ENCODE measurements at places on chromosomes 12 and 14.
A peak's percentile ranks its signal among the peaks of the same experiment; 100 is the strongest.

- peak; percentile 89 for DNase-seq
These were observed 21.0 kb upstream of the CHFR start for GRCh38 chr12:132908145-132909029.

GRCh38 chr14:51507511-51507905 lies 144.2 kb upstream of the FRMD6 start:
- DNase-seq, result peak; percentile 96

DNA sequence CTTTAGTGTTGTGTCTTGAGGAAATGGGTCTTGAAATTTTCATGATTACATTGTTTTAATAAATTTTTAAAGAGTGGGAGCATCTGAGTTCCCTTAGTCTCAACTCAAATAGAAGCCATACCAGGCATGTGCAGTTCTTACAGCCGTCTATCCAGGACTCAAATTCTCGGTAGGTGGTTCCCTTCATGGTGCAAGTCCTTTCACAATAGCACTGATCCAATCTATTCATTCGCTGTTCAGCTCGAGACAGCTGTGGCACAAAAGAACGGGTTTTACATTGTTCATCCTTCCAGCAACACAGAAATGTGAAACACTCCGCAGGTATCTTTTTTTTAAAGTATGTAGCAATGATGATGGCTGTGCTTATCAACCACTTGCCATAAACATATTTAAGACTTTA lies 100.2 kb downstream of the NELL2 start:
- DNase-seq, result no peak

DNA sequence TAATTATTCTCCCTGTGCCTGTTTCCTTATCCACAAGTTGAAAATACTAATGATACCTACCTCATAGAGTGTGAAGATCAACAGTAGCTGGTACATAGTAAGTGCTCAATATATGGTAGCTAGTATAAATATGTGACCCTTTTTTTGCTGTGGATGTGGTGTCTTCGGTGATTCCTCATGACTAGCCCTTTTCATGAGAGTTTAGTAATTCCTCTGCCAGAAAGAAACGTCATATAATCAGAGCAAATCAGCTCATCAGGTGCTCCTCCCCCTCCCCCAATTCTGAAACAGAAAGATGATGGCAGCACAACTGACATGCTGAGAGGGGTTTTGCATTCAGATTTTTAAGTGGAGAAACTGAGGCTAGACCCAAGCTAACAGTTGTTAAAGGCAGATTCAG lies 210.8 kb downstream of the SLC41A2 start:
- DNase-seq, result no peak

GRCh38 chr12:102876883-102877282 lies 40.2 kb downstream of the PAH start:
- no peak for DNase-seq

- DNase-seq, result peak; percentile 24
These were observed 10.3 kb upstream of the FERMT2 start for GRCh38 chr14:52961060-52961639.

GRCh38 chr12:75438059-75438754 lies 42.3 kb upstream of the GLIPR1 start:
- no peak for DNase-seq

DNA sequence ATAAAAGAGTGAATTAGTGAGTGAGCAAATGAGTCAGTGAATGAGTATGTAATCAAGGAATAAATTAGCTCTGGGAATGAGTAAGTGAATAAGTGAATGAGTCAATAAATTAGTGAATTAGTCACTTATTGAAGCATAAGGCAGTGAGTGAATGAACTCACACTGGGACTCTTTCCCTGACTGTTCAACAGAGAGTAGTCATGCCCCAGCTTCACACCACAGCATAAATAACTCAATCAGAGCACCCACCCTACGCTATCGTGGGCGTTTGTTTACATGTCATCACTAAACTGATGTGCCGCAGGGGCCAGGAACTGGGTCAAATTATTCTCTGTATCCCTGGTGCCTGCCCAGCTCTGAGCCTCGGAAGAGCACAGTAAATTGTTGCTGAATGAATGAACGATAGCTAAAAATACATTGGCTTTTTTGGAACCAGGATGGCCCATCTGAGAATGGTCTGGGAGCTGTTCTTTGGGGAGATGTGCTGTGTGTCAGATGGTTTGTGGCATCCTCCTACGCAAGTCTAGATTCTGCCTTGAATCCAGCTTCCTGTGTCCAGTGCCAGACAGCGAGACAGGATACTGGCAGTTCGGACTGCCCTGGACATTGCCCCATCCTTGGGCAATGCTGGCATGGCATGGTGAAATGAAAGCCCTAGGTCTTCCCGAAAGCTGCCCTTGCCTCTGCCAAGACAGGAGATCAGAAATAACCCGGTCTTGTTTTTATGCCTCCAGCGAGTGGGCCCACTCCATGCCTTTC lies 98.0 kb upstream of the RTL1 start:
- DNase-seq, result no peak

DNA sequence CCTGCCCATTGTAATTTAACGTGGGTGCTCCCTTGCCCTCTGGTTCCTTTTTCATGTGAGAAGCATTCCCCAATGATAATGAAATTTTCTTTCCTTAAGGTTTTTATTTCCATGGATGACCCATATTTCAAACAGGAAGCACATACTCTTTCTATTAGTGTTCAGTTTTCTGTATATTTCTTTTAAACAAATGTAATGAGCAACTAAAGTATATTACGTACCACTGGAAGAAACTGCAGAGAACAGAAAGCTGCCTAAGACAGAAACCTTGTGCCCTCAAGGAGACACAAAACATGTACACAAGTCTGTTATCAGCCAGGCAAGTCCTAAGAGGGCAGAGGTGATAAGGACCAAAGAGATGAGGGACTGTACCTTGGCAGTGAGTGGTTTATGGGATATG lies 414.9 kb downstream of the ETNK1 start:
- no peak for DNase-seq

DNA sequence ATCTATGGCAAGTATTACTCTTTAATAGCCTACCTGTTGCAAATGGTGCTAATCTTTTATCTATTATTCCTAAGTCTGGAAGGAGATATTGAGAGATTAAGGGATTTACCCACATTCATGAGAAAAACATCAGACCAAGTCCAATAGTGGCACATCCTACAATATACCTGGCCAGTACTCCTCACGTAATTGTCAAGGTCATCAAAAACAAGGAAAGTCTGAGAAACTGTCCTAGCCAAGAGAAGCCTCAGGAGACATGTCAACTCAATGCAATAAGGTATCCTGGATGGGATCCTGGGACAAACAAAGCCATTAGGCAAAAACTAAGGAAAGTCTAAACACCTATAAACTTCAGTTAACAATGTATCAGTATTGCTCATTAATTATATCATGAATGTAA lies 12.5 kb downstream of the NR2C1 start:
- no peak for DNase-seq

DNA sequence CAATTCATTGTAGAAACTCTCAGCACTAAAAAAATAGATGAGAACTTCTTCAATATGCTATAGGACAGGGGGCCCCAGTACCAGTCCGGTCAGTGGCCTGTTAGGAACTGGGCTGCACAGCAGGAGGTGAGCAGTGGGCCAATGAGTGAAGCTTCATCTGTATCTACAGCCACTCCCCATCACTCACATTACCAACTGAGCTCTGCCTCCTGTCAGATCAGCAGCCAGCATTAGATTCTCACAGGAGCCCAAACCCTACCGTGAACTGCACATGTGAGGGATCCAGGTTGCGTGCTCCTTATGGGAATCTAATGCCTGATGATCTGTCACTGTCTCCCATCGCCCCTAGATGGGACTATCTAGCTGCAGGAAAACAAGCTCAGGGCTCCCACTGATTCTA lies 15.7 kb upstream of the ANO2 start:
- no peak for DNase-seq

GRCh38 chr12:11162502-11162901 lies 8.5 kb upstream of the SMIM10L1 start:
- no peak for DNase-seq

DNA sequence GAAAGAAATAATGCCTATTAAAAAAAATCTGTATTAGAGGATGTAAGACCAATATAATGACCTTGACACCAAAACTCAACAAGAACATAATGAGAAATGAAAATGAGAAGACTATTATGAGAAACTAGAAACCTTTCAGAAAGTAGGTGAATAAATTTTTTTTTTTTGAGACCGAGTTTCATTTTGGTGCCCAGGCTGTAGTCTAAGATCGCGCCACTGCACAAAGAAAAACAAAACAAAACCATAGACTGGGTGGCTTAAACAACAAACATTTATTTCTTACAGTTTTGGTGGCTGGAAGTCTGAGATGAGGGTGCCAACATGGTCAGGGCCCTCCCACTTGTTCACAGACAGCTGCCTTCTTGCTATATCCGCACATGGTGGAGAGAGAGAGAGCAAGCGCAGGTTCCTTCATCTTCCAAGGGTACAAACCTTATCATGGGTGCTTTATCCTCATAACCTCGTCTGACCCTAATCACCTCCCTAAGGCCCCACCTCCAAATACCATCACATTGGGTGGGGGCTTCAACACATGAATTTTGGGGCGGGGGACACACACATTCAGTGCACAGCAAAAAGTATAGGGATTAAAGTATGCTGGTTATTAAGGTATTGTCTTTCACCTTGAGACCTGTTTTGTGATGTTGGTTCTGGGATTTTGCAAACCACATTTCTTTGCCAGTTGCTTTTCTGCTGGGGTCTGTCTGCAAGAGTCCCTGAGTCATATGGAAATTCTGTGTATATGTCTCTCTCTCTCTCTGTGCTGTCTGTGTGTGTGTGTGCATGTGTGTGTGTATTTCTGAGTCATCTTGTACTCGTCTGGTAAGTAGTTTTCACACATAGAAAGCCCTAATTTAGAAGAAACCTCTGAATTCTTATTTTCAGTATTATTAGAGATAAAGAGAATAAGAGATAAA lies 26.2 kb downstream of the ZCRB1 start:
- DNase-seq, result no peak

- no peak for DNase-seq
These were observed 250.4 kb downstream of the ALX1 start for GRCh38 chr12:85530456-85530855.

DNA sequence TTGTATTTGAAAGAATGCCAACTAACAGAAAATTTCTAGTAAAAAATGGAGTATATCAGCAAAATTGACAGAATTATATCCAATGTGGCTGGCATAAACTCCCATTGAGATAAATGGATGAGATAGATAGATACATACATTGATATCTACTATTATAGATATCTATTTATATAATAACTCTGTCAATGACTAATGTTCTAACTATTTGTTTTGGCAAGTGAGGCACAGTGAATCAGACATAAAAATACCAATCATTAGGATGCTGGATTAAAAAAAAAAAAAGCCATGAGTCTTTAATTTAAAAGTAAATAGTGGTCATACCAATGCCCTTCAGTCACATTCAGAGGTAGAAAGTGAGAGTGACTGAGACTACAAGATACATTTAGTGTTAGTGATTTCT lies 33.7 kb upstream of the GLIPR1 start:
- no peak for DNase-seq

GRCh38 chr14:79735121-79735520 lies 476.2 kb downstream of the DIO2 start:
- no peak for DNase-seq

GRCh38 chr12:3319723-3320492 lies 171.1 kb upstream of the PRMT8 start:
- no peak for DNase-seq

DNA sequence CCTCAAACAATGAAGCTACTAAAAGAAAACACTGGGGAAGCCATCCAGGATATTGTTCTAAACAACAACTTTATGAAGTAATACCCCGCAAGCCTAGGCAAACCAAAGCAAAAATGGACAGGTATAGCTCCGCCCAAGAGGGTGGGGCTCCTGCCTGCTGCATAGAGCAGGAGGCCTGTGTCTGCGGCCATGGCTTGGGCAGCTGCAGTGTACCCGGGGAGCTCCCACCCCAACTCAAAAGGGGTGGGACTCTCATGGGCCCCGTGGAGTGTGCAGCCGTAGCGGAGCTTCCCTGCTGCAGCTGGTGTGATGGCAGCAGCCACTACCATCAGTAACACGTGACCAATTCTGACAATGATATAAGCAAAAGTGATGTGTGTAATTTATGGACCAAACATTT lies 264.2 kb upstream of the KITLG start:
- DNase-seq, result no peak

DNA sequence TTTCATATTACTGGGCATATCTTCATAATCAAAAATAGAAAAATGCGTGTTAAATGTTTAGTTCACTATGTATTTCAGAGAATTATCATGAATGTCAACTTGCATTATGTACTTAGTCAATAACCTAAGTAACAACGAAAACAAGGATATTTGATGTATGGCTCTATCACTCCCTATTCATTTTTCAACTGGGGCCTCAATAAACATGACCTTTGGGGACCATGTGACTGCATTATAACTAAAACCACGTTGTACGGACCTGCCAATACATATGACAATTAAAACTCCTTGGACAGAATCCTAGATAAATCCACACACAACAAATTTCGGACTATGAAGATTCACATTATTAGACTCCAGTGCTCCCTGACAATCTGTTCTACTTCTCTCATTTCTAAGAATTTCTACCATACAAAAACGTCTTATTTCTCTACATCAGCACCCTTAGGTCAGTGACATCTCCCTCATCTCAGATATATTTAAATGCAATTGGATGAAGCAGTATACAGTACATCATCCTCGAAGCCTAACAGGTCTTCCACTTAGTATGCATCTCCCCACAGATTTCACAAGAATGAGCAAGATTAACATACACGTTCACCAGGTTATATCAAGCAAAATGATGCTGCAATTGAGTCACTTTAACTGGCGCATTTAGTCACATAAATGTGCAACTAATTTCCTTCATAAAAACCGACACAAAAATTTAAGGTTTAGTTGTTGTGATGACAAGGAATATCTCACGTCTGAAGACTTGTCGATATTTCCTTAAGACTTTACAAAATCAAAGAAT lies 1.5 kb downstream of the UBE2N start:
- no peak for DNase-seq

DNA sequence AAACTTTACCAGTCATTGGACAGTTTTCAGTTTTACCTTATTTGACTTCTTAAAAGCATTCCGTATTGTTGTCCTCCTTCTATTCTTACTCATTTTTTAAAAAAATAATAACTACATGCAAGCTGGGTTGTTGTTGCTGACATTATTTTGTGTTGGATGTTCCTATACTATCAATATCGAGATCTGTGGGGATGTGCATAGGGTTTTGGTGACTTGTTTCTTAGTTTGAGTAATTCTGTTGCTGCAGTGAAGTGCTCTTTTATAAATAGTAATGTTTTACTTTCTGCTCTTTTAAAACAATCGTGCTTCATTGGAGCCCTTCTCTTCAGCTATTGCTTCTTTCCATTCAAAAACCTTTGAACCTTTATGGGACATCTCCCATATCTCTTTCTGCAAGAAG lies 79.4 kb downstream of the METTL25 start:
- no peak for DNase-seq

- DNase-seq, result no peak
These were observed 133.2 kb downstream of the PPM1H start for GRCh38 chr12:62801796-62802195.
